ENCODE measurements at places on chromosomes 5 and 9.
A peak's percentile ranks its signal among the peaks of the same experiment; 100 is the strongest.

- DNase-seq, result no peak
These were observed 614.1 kb downstream of the EBF1 start for GRCh38 chr5:158485604-158486081.

DNA sequence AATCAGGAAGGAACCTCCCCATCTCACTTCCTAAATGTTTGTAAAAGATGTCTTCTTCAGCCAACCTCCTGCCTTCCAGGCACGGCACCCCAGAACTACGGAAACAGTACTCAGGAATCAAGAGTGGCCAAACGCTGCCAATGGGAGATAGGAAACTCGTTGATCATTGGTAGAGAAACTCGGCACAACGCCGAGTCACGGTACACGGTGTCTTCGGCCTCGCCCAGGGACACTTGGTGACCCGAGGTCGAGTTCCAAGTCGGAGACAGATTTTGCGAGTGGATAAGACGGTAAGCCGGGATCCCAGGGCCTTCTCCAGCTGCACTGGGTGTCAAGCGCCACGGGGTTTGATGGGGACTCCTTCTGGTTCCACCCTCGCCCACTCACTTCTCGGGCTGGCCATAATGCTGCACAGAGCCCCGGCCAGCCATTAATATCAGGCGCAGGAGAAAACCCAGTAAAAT is 343 bp downstream of the KIAA0825 start:
- DNase-seq, result peak; percentile 81

- DNase-seq, result no peak
These were observed 52.6 kb downstream of the RAI14 start for GRCh38 chr5:34708777-34709176.

DNA sequence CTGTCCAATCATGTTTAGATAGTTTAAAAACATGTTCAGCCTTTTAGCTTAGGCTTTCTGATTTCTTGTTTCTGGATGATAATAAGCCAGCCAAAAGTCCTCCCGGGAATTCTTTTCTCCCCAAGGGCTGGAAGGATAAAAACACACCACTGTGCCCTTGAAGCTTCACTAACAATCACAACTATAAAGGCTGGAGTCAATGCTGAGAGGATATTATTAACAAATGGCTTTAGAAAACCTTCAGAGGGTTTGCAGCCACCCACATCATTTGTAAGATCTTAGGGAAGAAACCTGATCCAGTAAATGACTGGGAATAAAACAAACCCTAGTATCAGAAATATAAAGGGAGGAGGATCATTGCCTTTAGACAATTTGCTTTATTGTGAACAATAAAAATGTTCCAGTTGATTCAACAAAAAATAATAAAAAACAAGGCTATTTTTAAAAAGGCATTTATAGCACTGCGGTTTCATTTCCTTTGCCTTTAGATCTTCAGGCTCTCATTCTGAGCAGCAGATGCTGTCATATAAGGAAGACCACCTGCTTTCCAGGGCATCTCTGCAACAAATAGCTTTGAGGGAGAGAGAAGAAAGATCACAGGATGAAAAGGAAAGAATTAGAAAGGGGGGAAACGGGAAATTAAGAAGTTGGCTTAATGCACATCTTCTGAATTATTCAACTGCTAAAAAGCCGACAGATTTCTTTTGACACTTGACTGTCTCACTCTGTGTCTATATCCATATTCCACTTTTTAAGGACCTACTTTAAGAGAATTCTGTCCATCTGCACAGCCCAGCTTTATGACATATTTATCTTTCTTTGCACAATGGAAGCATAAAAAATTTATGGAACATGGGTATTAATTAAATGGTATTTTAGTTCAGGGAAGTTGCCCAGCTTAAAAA is 277.2 kb upstream of the SLC24A2 start:
- DNase-seq, result no peak

GRCh38 chr5:148586796-148587195 is 67.5 kb downstream of the HTR4 start:
- no peak for DNase-seq

DNA sequence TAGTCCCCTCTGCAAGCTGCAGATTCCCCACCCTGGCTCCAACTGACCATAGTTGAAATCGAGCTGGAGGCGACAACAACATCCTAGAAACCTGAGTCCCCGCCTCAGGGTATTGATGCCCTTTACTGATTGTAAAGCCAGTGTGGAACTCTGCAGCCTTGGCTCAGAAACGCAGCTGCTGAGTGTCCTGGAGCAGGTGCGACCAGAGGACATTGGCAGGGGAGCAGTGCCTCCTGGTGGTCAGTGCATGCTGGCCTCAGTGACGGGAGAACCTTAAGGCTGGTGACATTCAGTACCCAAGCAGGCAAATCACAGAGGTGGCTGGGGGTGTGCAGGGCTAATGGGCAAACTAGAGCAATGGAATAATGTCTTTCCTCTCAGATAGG is 20.4 kb upstream of the ZNF354B start:
- DNase-seq, result peak; percentile 30

GRCh38 chr5:42636425-42636824 is 120.2 kb upstream of the CCDC152 start:
- peak; percentile 45 for DNase-seq

GRCh38 chr5:133680830-133681565 is 68.7 kb upstream of the FSTL4 start:
- DNase-seq, result no peak
